Fibroblast of upper back skin (primary cell): ENCODE measurements at places on chromosomes 2 and 18.

DNA sequence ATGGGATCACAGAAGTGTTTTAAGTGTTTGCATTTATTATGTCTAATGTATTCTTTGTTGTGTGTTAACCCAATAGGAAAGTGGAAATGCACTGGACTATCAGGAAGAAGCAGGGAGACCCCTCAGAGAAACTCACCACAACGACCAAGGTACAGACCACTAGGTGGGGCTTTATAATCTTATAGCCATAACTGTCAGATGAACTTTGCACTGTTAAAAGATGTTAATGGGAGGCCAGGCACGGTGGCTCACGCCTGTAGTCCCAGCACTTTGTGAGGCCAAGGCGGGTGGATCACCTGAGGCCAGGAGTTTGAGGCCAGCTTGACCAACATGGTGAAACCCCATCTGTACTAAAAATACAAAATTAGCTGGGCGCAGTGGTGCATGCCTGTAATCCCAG is 73.2 kb downstream of the SUMO1 start:
- no peak for DNase-seq

DNA sequence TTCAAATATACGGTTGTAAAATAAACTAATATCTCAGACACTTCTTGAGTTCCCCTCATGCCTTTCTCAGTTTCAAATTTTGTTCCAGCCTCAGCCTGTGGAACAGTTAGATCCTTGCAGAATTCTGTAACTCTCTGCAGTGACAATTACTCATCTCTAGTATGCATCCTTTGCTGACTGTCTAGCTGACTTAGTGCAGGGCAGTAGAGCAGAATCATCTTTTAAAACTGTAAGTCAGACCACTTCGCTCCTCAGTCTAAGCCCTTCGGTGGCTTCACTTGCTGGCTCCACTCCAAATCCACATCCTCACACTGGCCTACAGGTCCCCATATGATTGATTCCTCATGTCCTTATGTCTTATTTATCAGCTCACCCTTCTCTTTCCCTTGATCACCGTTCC is 164.1 kb upstream of the ZSWIM2 start:
- peak; percentile 26 for DNase-seq

DNA sequence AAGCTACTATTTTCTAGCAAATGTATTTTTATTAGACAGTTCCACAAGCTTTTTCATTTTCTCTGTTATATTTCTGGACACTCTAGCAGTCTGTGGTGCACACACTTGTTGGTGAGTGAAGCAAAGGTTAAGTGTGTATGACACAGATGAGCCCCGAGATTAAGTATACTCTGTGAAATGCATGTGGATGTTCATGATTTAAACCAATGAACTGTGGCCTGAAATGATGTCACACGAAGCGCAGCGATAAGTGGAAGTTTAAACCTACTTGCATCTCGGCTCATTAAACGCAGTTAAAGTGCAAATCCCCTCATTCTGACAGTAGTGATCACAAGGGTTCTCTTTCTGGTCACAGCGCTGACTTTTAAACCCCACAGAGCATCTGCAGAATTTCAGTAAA is 1488.8 kb upstream of the NXPH2 start:
- no peak for DNase-seq

DNA sequence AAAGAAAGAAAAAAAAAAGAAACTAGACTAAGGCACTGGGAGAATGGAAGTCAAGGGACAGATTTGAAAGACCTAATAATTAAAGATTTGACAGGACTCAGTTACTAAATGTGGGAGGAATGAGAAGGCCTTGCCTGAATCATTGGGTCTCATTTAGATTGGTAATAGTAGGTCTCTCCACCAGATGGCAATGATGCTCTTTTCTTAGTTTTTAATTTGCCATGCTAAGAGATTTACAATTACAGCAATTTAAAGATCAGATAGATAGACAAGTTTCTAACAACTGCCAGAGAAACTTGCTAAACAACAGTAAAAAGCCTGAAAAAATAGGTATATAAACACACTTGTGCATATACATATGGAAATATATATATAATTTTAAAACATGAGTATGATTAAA is 153.0 kb downstream of the TMEM247 start:
- peak; percentile 74 for DNase-seq

DNA sequence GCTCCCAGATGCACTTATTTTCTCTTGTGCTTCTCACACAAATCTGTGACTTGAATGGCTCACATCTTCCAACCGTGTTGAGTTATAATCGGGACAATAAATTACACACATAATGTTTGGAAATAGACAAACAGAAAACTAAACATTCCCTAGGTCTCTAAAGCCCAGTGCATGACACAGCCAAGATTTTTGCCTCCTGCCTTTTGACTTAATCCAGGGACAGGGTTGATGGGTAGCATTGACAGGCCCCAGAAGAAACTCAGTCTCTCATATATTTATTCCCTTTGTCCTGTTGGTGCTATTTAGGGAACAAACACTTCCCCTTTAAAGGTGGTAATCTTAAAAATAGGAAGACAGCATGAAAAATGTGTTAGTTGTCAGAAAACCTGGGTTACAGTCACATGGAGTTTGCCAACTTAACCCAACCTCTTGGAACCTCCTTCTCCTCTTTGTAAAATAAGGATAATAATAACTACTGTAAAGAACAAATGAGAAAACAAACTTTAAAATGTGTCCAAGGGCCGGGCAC is 24.0 kb upstream of the ARPC2 start:
- DNase-seq: no peak

DNA sequence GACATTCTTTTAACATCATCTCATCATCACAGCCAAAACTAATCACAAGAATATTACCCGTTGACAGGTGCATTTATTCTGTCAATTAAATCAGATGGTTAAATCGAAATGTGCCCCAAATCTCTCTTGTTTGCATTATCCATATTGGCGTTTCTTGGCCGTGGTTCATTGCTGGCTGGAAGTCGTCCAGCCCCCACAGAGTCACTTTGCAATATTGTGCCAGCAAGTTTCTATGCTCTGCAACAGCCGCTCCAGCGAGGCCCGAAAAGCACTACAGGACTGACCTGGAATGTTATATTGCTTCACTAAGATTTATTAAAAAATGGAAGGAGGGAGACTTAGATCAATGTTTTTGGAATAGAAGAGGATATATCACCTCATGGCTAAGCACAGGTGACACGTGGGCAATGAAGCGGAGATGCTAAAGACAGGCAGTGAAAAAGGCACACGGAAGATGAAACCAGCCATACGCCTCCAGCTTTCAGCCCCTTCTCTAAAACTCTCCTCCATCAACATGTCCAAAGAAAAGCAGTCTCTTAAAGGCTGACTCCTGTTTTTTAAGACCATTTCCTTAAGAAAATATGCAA is 176.8 kb upstream of the VRK2 start:
- no peak for DNase-seq

GRCh38 chr2:45850558-45850957 is 199.1 kb downstream of the PRKCE start:
- no peak for DNase-seq

DNA sequence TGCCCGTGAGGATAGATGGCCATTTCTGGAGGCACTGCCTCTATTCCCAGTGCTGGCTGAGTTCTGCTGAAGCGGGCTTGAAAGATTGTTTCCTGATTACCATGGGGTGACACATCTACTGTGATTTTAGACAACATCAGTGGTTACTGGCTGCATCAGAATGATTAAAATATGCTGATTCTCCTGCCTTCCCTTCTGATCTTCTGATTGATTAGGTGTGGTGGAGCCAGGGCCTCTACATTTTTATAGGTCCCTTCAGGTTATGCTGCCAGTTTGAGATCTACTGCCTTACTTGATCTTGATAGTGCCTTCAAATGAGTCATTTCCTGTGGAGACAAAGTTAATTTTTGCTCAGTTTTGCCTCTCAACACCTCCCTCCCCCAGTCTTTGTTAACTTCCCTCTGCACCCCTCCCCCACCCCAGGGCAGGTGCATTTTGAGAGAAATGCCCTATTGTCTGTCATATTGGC is 31.6 kb upstream of the SNORC start:
- DNase-seq: no peak

DNA sequence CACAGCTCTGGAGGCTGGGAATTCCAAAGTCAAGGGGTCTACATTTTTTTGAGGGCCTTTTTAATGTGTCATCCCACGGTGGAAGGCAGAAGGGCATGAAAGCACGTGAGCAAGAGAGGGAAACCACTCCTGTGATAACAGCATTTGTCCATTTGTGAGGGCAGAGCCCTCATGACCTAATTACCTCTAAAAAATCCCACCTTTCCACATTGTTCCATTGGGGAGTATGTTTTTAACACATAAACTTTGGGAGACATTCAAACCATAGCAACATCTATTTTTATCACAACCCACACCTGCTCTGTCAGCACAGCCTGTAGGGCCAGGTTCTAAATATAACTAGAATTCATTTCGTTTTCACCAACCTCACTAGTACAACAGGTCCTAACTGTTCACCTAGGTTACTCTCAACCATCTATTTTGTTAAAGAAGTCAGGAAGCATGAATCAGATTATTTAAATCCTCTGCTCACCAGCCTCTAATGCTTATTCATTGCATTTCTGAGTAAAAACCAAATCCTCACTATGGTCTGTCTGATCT is 92.2 kb upstream of the DPP10 start:
- no peak for DNase-seq
